WTC11 (cell line): ENCODE measurements at places on chromosomes 2 and 18. TPM values are rescaled to one million over a fixed set of nuclear protein-coding genes. Genes with fewer than 3 reads are reported as not detected.

Gene IL37
- total RNA-seq: 0.30 to 0.48 TPM in 2 of 3 replicates, not detected in the other

Gene DSEL
- total RNA-seq: 29.3 to 33.4 TPM (median 30.1 TPM) in 3 replicates

Gene IL1R1
- 0.37 to 0.78 TPM (median 0.55 TPM) in 3 replicates for total RNA-seq

DNA sequence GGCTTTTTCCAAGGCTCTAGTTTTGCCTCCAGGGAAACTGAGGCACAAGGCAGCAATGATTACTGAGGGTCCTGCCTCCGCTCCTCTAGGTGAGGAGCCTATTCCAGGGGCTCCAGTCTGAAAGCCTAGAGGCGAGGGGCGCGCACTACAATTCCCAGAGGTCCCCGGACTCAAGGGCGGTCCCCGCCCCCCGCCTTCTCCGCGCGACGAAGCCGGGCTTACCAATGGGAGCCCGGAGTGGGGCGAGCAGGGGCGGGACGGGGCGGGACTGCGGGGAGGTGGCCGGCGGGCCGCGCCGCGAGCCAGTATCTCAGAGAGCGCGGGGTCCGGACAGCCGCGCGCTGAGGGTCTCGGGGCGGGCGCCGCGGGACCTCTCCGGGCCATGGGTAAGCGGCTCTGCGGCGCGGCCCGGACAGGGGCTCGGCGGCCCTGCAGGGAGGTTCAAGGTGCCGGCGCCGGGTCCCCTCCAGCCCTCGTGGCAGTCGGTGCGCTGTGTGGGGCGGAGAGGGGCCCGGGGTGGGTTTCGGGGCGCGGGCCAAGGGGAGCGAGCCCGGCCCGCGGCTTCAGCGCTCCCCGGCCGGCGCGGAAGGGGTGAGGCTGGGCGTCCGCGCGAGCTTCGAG, at the start of gene ARID5A:
Gene ARID5A, plus strand, starts transcription at position 308 of the 621 bp plus-strand sequence. Its CDS starts 75 bp downstream, at position 383.
- no peaks in the 10 kb centered on the region for H3K36me3 ChIP-seq
- peaks cover 19% of the 10 kb centered on the region for H3K27me3 ChIP-seq
- peak within 1 kb of the TSS; percentile 82 for H3K4me3 ChIP-seq
- H3K27ac ChIP-seq: no peak within 1 kb of the TSS
- H3K4me1 ChIP-seq: peaks cover 58% of the 10 kb centered on the region

DNA sequence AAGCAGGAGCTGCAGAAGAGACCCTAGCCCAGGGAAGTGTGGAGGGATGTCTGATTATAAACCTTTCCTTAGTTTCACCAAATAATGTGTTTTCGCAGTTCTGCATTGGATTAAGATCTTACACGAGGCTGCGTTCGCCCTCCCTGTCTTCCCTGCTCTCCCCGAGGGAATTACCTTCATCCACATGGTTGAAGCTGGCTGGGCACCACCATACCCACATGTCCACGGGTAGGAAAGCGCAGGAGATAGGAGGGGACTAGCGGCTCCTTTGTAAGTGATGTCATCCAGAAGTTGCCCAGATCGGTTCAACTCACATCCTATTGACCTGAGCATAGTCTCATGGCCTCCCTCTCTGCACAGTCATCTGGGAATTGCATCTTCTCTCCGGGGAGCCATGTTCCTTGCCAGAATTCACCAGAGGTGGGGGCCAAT, 1.1 kb downstream of the TTL start:
- DNase-seq: peak; percentile 16
- H3K27ac ChIP-seq: 0 out of 2 replicates have a peak overlapping the region, but pooled peaks have one; percentile 39
- peaks cover 14% of the 10 kb centered on the region for H3K36me3 ChIP-seq
- H3K4me1 ChIP-seq: peaks cover 13% of the 10 kb centered on the region
- H3K27me3 ChIP-seq: peaks cover 22% of the 10 kb centered on the region
